ENCODE measurements at places on chromosomes 4 and X.

GRCh38 chrX:122583551-122583950 is 600.5 kb upstream of the GRIA3 start:
- no peak for DNase-seq

DNA sequence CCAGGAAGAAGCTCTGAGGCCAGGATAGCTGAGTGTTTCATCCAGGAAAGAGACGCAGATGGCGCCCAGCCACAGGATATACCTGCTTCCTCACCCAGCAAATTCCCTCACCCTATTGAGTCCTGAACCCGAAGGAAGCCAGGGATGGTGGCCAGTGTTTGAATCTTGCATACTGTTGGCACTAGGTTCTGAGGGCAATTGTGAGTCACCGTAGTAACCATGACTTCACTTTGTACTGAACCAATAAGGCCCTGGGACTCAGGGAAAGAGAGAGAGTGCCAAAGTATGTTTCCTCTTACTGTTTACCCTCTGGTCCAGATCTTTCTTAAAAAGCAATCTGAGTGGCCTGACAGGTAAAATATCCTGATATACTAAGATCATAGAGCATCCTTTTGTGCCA is 25.6 kb upstream of the SMIM10L2A start:
- no peak for DNase-seq

DNA sequence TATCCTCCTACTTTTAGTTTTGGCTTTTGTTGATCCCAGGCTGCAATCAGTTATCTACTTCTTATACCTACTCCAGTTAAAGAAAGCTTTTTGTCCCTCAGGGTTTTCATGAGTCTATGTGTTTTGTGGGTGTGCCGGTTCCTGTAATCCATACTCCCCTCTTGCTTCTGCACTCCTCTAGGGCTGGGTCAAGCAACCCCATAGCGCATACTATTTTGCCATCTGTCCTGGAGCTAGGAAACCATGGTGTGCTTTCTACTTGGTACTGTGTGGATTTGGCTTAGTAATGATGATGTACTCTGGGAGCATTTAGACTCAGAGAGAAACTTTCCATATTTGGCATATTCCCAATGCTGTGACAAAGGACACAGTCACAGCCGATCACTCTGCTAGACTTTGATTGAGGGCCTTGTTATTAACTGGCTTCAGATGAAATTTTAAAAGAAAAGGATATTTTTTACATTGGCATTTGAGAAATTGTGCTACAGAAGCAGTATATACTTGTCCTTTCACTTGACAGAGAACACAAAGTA is 86.1 kb upstream of the GRXCR1 start:
- no peak for DNase-seq

DNA sequence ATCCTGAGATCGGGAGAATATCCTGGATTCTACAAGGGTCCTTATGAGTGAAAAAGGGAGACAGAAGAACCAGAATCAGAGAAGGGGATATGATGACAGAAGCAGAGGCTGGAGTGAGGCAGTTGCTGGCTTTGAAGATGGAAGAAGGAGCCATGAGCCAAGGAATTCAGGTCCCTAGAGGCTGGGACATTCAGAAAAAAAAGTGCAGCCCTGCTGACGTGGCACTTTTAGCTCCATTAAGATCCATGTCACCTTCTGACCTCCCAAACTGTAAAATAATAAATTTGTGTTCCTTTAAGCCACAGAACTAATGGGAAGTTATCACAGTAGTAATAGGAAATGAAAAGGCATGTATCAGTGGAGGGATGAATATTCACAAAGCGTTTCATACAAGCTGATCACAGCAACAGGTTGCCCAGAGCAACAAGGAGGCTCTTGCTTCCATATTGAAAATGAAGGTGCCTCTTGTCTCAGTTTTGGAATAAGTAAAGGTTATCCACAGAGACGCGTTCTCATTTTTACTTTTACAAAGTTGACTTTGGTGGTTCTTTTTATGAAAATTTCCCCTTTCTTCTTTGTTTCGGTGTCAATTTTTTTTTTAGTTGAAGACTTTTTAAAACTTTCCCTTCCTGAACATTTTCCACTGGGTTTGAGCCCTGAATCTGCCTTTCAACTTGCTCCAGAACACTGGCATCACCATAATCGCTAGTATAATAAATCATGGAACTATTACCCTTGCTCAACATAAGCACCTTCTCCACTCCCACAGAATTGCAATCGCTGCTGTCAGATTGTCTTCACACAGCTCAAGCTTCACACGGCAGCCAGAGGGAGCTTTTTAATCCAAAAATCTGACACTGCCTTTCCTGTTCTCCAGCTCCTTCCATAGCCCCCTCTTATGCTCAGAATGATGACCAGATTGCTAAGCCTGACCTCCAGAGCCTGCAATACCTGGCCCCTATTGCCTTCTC is 127.6 kb upstream of the RBPJ start:
- no peak for DNase-seq

DNA sequence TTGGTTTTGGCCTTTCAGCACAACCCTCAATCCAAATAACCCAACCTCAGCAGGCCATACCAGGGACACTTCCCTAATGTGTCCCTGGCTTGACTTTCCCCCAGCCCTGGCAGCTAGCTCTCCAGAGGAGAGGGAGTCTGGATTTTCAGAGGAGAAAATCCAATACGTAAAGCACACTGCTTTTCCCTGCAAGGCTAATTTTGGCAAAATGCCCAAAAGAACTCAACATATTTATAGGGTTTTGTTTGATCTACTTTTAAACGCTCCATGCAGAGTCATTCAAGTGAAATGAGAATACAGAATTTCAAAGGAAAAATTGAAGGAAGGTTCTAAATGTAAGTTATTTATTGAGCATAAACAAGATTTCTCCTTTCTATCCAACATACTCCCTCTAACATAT is 167.2 kb downstream of the SH3KBP1 start:
- no peak for DNase-seq

- DNase-seq = no peak
Observed at GRCh38 chr4:47824840-47825239, 13.0 kb downstream of the CORIN start.

DNA sequence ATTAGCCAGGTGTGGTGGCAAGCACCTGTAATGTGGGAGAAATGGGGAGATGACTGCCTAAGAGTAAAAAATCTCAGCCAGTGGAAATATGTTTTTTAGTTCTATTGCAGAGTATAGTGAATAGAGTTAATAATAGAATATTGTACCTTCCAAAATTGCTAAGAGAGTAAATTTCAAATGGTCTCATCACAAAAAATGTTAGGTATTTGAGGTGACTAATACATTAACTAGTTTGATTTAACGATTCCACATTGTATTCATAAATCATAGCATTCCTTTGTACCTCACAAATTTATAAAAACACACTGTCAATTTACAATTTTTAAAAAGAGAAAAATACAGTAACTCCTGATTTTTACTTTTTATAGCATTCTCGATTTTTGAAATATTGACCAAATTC is 681.5 kb upstream of the EPHA5 start:
- DNase-seq = no peak

DNA sequence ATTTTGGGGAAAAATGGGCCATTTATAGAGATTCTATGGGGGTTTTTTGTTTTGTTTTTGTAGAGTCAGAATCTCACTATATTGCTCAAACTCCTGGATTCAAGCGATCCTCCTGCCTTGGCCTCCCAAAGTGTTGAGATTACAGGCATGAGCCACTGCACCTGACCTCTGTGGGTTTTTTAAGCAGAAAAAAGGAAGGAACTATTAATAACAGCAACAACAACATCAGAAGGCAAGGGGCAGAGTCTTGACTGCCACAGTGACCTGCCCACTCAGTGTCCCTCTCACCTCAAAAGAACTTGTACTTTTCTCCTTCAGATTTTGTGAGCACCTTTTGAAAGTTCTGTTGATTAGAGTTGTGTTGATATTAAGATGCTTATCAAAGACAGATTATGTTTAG is 48.1 kb downstream of the FNIP2 start:
- DNase-seq = no peak

DNA sequence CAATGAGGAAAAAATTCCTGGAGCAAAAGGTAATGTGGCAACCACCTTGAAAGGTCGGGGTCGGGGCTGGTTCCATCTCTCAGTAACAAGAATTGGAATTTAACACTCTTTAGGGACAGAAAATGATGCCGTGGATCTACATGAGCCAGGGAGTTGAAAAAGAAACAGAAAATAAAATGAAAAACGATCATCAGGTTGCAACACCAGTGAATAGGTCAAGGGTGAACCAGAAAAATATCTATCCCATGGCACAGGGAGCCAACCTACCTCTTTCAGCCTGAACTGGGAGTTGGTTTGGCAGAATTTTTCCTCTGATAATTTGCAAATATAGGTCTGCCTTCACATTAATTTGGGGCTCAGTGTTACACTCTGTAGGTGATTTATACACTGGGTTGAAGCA is 93.7 kb downstream of the C4orf33 start:
- no peak for DNase-seq

DNA sequence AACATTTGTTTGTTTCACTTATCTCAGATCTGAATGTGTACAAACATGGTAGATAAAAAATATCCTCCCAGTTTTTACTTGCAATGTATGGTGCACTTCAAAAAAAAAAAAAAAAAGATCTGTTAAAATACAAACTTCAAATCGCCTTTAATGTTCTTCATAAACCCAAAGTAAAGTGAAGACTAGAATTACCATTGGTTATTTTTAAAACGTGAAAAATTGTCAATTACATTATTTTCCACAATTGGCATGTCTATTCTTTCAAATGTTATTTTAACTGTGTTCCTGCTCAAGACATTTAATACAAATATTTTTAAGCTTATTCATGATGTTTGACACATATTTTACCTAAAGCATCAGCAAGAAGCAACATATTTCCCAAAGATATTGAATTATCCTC is 5.0 kb downstream of the NKX6-1 start:
- no peak for DNase-seq

GRCh38 chrX:8453611-8454010 is 11.0 kb upstream of the VCX3B start:
- DNase-seq = no peak

- no peak for DNase-seq
Observed at GRCh38 chr4:119615068-119615719, 13.4 kb downstream of the PDE5A start.

- no peak for DNase-seq
Observed at GRCh38 chr4:9963328-9963727, 58.0 kb downstream of the SLC2A9 start.

GRCh38 chrX:153609917-153610835 is 11.2 kb upstream of the CCNQ start:
- no peak for DNase-seq

DNA sequence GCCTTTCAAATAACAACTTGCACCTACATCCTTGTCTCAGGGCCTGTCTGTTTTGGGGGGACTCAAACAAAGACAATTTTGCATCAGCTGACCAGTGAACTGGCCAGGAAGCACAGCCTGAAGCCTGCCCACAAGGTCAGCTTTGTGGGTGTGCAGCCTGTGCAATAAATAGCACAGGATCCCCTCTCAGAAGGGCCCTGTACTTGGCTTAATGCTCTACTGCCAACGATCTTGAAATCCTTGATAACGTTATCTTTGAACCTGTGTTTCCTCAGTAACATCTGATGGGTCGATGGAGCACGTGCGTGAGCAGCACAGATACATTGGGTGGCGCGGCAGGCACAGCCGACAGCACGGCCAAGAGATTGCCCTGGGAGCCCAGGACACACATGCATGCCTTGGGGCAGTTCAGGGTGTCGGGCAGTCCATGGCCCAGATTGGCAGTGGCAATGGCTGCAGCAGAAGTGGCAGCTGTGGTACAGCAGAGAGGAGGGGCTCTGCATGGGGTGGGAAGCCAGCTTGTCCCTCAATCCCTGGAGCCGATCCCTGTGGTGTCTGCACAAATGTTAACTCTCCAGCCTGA is 58.8 kb upstream of the ATP6AP2 start:
- no peak for DNase-seq

- no peak for DNase-seq
Observed at GRCh38 chr4:159096434-159096833, 6.4 kb upstream of the RAPGEF2 start.

DNA sequence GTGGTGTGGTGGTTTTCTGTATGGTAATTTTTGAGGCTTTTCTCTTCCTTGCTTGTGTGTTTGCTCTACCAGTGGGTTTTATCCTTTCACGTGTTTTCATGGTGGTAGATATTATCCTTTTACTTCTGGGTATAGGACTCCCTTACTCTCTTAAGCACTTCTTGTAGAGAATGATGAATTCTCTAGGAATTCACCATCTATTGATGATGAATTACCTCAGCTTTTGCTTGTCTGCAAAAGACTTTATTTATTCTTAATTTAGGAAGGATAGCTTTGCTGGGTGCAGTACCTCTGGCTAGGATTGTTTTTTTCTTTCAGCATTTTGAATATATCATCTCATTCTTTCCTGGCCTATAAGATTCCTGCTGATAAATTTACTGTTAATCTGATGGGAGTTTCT is 415.3 kb downstream of the PDGFC start:
- DNase-seq = no peak

- no peak for DNase-seq
Observed at GRCh38 chrX:13494562-13494961, 74.8 kb upstream of the EGFL6 start.

- no peak for DNase-seq
Observed at GRCh38 chr4:177263818-177264217, 45.9 kb upstream of the NEIL3 start.

GRCh38 chr4:4888695-4889094 is 29.2 kb downstream of the MSX1 start:
- no peak for DNase-seq

Data from NCI-H1048 (cell line).